Kidney (tissue), 22 donors: ENCODE measurements at places on chromosomes 5 and 9.

DNA sequence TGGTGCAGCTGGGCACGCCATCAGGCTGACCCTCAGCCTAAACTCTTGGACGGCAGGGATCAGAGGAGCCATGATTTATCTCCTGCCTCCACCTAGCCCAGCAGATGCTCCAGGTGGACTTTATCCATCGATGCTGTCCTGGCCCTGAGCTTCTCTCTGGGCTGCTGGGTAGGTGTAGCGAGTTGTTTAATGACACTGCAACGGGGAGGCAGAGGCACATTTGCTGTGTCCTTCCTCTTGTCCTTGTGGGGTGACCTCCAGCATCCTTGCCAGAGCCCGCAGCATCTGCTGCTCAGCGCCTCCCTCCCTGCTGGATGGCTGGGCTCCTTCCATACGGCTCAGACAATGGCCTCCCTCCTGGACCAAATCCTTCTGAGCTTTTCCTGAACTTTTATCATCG lies 103.1 kb upstream of the IRX4 start:
- no peak for DNase-seq
- H3K4me3 ChIP-seq = no peak overlapping the region
- no peak overlapping the region for H3K27ac ChIP-seq
- no peaks in the 10 kb centered on the region for H3K4me1 ChIP-seq
- H3K27me3 ChIP-seq = no peaks in the 10 kb centered on the region
- H3K36me3 ChIP-seq = no peaks in the 10 kb centered on the region

GRCh38 chr5:56350597-56351170 lies 117.6 kb upstream of the ANKRD55 start:
- H3K4me1 ChIP-seq = no peaks in the 10 kb centered on the region
- H3K27me3 ChIP-seq = no peaks in the 10 kb centered on the region
- no peak overlapping the region for H3K27ac ChIP-seq
- DNase-seq = no peak

GRCh38 chr5:78738693-78739300 lies 90.2 kb upstream of the LHFPL2 start:
- H3K4me1 ChIP-seq = no peaks in the 10 kb centered on the region
- no peaks in the 10 kb centered on the region for H3K27me3 ChIP-seq
- no peak overlapping the region for H3K27ac ChIP-seq
- no peak for DNase-seq

- no peaks in the 10 kb centered on the region for H3K36me3 ChIP-seq
- H3K4me1 ChIP-seq = no peaks in the 10 kb centered on the region
- H3K4me3 ChIP-seq = no peak overlapping the region
- H3K27ac ChIP-seq = no peak overlapping the region
Observed at GRCh38 chr9:84711398-84711777, 41.9 kb downstream of the NTRK2 start.

DNA sequence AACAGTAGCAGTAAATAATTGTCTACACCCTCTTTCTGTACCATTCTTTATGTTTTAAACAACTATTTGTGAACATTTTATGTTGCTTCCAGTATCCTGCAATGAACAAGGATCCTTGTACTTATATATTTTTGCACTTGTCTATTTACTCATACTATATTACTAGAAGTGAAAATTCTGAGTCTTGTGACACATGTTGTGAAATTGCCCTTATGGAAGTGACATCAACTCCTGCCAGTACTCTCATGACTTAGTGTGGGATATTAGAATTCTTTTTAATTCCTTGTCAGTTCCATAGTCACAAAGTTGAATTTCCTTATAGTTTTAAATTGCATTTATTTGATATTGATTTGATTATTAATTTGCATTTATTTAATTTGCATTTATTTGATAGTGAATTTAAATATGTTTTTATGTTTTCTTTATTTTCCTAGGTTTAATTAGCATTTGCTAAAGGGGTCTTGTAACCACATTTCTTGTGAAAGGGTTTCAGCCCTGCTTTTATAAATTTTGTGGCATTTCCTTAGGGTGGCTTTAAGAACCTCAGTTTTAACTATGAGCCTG lies 27.7 kb downstream of the PARP8 start:
- H3K4me3 ChIP-seq = no peak overlapping the region
- H3K4me1 ChIP-seq = no peaks in the 10 kb centered on the region
- H3K36me3 ChIP-seq = no peaks in the 10 kb centered on the region
- DNase-seq = no peak
- no peak overlapping the region for H3K27ac ChIP-seq
- no peaks in the 10 kb centered on the region for H3K27me3 ChIP-seq
